ENCODE measurements at places on chromosomes 1 and 21.
A peak's percentile ranks its signal among the peaks of the same experiment; 100 is the strongest.

- no peak for DNase-seq
These were observed 12.3 kb upstream of the SEMA4A start for GRCh38 chr1:156140879-156141707.

GRCh38 chr1:103859721-103860120 is 110.0 kb downstream of the AMY1C start:
- DNase-seq, result no peak

- no peak for DNase-seq
These were observed 268.4 kb upstream of the DUSP10 start for GRCh38 chr1:222010306-222010705.

- DNase-seq, result peak; percentile 58
These were observed 77.0 kb downstream of the CTH start for GRCh38 chr1:70487910-70488665.

- DNase-seq, result peak; percentile 79
These were observed 34.8 kb downstream of the ZMYND12 start for GRCh38 chr1:42420911-42421585.

- no peak for DNase-seq
These were observed 47.3 kb upstream of the FGGY start for GRCh38 chr1:59249396-59250137.

- DNase-seq, result no peak
These were observed 144.7 kb upstream of the JUN start for GRCh38 chr1:58928514-58928913.

GRCh38 chr1:54792686-54793282 is 8.3 kb downstream of the TTC22 start:
- DNase-seq, result no peak

DNA sequence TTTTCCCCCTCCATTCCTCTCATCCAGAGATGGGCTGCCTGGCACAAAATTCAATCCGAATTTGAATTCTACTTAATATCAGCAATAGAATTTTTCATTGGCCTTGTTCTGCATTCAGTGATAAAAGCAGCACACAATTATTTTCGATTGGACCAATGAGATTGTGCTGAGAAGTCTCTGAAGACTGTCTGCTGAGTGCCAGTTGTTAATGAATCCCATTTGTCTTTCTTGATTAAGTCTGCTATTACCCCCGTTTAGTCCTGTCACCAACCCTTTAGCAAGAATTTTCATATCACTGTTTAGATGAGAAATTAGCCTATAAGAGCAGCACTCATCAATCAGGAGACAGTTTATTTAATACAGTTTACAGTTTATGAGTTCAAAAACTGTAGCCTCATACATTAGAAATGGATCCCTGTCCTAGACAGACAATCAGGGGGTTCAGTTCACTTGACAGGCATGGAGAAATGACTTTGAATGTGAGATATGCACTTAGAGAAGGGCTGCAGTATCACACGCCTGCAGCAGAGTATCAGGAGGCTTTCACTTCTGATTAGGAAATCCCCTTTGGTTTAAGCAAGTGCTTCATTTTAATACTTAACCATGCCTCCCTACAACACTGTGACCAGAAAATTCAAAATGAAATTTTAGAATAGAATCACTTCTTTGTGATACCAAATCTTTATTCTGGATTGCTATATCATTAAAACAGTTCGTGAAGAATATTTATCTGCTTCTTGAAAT is 304.7 kb upstream of the PTBP2 start:
- DNase-seq, result no peak

GRCh38 chr1:32138965-32139364 is 31.1 kb downstream of the KPNA6 start:
- no peak for DNase-seq

- DNase-seq, result no peak
These were observed 283.4 kb downstream of the PRDM2 start for GRCh38 chr1:13983393-13983792.

- no peak for DNase-seq
These were observed 462.5 kb upstream of the DAB1 start for GRCh38 chr1:57886376-57886775.

DNA sequence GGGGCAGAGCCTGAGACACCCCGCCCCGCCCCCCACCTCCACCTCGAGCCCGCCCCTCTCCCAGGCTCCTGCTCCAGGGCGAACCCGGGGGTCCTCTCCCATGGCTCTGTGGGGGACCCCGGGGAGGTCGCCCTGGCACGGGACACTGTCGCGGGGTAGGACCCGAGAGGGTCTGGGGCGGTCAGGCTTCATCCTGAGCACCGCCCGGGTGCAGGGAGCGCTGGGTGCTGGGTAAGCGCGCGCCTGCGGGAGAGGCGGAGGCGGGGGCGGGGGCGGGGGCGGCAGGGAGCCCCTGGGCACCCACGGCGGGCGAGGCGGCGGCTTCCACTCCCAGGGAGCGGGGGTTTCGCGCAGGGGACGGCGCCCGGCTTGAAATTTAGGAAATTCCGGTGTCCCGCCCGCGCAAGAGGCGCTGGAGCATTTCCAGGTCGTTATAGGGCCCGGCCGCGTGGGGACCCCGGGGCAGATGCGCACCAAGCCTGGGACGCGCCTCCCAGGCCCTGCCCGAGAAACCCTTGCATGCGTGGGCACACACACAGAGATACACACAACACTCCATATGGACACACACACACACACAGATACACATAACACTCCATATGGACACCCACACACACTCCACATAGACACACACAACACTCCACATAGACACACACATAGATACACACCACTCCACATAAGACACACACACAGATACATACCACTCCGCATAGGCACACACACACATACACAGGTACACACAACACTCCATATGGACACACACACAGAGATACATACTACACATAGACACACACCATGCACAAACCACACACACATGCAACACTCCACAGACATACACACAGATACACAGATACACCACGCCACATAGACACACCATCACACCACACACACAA is 48.7 kb upstream of the SLC19A1 start:
- DNase-seq, result no peak

DNA sequence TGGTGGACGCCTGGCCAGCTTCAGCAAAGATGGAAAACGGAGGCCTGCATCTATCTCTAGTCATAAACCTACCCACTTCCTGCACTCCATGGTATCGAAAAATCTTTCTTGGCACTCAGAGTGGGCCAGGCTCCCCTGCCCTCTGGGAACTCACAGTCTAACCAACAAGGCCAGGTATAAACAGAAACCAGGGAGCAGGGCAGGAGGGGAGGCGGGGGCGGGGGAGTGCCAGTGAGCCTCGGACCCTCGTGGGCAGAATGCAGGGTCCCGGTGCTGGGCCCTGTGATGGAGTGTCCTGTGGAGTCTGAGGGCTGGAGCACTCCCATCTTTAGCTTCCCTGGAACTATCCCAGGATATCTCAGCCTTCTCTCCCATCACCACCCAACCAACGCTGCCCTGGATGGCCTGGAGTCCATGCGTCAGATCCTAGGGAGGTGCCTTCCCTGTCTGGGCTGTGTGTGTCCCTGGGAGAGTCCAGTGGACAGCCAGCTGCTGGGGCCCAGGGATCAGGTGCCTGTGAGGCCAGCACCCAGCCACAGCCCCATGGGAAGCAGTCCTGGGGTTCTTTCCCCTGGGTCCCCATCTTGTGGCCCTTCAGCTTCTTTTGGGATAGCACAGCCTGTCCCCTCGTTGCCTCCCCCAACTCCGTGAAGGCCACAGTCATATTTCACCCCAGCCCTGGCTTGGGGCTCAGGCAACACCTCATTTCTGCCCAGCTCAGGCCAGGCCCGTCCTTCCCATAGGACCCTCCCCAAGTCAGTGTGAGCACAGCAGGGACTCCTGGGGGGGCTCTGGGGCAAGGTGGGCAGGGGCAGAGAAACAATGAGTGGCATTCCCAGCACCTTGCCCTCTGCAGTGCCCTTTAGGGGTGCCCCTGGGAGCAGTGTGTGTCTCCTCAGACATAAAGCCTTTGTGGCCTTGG is 1.1 kb upstream of the EPS8L3 start:
- DNase-seq, result no peak

- DNase-seq, result no peak
These were observed 204.7 kb downstream of the LHX8 start for GRCh38 chr1:75338616-75339483.

DNA sequence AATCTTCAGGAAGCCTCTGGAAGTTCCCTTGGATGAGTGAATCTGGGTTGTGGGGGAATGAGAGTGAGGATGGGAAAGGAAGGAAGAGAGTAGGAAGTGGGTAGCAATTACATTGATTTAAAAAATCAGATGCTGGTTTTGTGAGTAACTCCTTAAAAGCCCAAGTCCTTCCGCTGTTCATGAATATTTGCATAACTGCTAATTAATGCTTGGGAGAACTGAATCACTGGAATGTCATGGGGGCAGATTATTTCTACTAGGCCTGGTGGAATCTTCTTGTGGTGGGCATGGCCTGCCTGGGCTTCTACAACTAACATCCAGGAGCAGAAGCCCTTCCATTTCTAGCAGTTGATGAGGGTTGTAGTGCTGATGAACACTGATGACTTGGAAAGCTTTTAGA is 52.7 kb downstream of the FASLG start:
- DNase-seq, result no peak

DNA sequence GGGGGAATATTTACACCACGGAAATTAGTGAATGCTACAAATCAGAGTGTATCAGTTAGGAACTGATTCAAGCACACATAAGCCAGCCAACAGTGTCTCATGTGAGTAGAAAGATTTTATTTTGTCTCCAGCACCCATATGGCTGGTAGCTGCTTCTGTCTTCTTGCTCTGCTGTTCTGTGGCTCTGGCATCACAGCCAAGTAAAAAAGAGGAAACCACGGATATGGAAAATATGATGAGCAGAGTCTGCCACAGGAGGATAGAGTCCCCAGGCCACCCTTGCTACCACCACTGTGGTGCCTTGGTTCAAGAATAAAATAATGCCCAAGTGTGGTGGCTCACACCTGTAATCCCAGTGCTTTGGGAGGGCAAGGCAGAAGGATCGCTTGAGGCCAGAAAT is 53.6 kb upstream of the SPOCD1 start:
- no peak for DNase-seq

- no peak for DNase-seq
These were observed 96.3 kb upstream of the KLHDC7A start for GRCh38 chr1:18384471-18384870.

DNA sequence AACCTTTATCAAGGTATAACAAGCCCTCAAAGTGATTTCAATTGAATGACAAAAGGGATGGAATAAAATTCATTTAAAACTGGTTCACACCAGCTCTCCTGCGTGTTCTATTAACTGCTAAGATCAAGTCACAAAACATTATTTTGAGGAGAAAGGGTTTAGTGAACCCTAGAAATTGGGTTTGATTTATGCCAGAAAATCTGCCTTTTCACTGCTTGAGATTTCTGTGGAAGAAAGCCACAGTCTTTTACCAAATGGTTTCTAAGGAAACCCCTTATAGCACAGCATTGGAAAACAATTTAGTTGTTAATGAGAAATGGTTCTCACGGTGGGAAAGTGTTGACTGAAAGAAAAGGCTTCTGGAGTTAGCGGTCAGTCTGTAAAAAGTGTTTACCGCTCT is 43.6 kb upstream of the DPH5 start:
- DNase-seq, result no peak

- peak; percentile 41 for DNase-seq
These were observed 110.9 kb upstream of the IFFO2 start for GRCh38 chr1:19067182-19067911.

GRCh38 chr1:55582084-55582483 is 366.9 kb upstream of the USP24 start:
- DNase-seq, result no peak

- DNase-seq, result no peak
These were observed 9.6 kb downstream of the ZBTB18 start for GRCh38 chr1:244060686-244061085.

GRCh38 chr1:106910798-106911197 is 145.7 kb upstream of the PRMT6 start:
- no peak for DNase-seq

DNA sequence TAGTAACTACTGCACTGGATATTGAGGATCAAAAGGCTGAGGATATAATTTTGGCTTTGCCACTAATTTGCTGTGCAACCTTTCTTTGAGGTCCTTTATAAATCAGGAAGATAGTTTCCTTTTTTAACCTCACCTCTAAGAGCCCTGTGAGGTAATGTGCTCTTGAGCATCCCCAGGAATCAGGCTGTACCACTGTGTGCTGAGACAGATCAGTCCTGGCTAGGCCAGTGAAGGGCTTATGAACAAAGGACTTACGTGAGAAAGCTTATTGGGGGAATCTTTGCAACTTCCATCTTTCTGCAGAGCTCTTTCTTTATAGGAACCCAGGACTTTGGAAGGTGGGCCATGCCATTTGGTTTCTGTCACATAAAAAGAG is 188.9 kb downstream of the SIPA1L2 start:
- DNase-seq, result no peak

DNA sequence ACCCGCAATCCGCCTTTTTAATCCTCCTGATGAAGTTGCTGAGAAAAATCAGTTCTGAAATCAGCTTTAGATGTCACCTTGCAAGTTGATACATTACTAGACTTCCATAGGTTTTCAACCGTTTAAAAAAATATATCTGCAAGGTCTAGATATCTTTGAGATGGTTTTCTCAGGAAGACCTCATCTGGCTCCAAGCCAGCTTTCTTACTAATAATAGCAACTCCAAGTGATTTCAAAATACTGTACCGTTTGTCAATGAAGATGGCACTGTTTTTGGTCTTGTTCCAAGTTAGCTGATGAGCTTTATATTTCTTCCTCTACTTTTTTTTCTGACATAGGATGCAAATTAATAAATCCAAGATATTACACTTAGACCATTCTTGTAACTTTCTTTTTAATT is 40.3 kb downstream of the LRRC8C start:
- no peak for DNase-seq

- DNase-seq, result no peak
These were observed 1.9 kb upstream of the IRF2BP2 start for GRCh38 chr1:234611847-234612351.

- DNase-seq, result no peak
These were observed 3.3 kb upstream of the FAM78B start for GRCh38 chr1:166170075-166170474.

- no peak for DNase-seq
These were observed 11.5 kb downstream of the CNST start for GRCh38 chr1:246577720-246578106.

DNA sequence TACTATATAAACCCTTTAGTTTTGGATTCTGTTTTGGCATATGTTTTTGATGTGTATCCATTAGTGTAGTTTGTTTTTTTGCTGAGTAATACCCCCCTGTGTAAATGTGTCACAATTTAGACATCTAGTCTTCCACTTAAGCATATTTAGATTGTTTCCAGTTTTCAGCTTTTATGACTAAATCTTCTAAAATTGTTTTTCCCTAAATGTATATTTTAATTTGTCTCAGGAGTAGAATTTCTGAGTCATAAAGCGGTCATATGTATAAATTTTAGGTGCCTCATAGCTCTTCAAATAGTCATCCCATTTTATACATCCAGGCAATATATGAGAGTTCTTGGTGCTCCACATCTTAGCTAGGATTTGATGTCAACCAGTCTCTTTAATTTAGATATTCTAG is 1348.0 kb downstream of the MRPL39 start:
- no peak for DNase-seq

- DNase-seq, result no peak
These were observed 209.6 kb upstream of the HOOK1 start for GRCh38 chr1:59605184-59605583.

- DNase-seq, result no peak
These were observed 84.1 kb upstream of the C21orf91 start for GRCh38 chr21:17903029-17903806.
